ENCODE measurements at places on chromosomes 1 and 21. TPM values are rescaled to one million over a fixed set of nuclear protein-coding genes. Genes with fewer than 3 reads are reported as not detected.

Gene PRAMEF27
- total RNA-seq, result not detected

Gene TRIM46
- total RNA-seq, result 1.6 TPM

Gene RBP7
- 8.5 TPM for total RNA-seq

Gene VANGL2
- 12.7 TPM for total RNA-seq

Gene IL20
- total RNA-seq, result not detected

Gene LINGO4
- total RNA-seq, result 0.31 TPM

Gene CAMK2N1
- 39.5 TPM for total RNA-seq

Gene LRRC71
- not detected for total RNA-seq

Gene FNDC5
- 1.7 TPM for total RNA-seq

Gene OR14K1
- total RNA-seq, result not detected

Gene KCNH1
- 0.86 TPM for total RNA-seq

- DNase-seq, result no peak
Observed at GRCh38 chr1:180503280-180503862, 994 bp upstream of the ACBD6 start.

DNA sequence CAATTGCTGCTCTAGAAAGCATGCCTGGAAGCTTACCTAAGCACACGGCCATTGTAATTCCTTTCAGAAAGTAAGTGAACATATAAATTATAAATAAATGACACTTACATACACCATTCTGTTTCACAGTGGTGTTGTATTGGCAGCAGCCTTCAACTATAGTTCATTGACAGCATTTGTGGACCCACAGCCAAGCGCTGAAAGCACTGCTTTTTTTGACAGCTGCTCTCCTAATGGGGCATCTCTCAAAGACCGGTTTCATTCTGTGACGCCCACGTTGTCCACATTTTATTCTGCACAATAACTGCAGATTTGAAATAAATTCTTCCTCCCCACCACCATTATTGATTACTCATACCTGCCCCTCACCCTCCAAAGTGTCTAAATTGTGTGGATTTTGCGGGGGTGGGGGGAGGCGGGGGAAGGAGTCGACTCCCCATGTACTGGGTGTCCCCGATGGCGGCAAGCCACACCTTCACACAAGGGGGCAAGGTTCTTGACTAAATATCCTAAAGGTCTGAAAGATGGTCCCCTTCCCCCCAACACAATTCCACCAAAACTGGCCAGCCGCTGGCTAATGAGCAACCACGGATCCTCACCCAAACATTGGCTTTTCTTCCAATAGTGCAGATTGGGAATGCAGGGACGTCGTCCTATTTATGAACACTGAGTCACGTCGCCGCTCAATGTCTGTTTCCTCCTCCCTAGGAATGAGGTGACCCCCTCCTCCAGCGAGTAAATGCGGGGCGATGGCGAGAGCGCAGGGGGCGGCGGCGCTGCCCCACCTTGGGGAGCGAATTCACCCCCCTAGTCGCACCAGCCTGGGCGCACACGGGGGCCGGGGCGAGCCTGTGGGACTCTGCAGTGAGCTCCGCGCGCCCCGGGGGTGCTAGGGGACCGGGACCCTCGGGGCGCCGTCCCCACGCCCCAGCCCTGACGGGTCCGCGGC, 960 bp downstream of the RCAN1 start:
- DNase-seq, result no peak

DNA sequence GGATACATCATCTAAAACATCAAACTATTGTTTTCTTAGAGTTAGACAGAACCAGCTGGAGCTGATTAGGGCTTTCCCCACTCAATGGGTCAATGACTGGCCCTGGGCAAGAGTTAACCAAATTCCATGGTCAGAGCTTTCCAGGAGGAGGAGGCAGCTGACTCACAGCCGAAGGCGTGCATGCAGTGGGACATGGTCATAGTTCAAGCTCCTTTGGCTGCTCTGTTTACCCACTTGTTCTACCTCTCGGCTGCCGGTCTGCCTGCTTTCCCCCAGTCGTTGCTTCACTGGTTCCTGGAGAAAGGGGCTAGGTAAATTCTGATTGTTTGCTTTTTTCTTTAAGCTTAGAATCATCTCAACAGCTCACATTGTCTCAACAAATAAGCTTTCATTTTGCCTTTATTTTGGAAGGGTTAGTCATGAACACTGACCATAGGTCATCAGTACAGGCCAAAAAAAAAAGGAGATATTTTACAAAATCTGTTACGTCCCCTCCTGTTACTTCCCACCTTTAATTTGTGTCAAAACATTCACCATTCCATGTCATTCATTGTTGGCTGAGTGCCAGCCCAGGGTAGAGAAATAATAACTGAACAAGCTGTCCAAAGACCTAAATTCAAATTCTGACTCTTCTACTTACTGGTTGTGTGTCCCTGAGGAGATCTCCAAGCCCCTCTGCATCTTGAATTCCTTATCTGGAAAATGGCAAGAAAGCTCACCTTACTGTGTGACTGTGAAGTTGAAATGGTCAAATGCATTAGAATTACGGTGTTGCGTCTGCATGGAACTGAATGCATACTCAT, 12.0 kb downstream of the MAB21L3 start:
- no peak for DNase-seq

GRCh38 chr21:16079830-16080229, 350.0 kb downstream of the USP25 start:
- DNase-seq, result no peak

GRCh38 chr1:93196591-93196990, 16.1 kb downstream of the CCDC18 start:
- no peak for DNase-seq

GRCh38 chr1:17633654-17634053, 94.2 kb downstream of the ARHGEF10L start:
- DNase-seq, result no peak

DNA sequence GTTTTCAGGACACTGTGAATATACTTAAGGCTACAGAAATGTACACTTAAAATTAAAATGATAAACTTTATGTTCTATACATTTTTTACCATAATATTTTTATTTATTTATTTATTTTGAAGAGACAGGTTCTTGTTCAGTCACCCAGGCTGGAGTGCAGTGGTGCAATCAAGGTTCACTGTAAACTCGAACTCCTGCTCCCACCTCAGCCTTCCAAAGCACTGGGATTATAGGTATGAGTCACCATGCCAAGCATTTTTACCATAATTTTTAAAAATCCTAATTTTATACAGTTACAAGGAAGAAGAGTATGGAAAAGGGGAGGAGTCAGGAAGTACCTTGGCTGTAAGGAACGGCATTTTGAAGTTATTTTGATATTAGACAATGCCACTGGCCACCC, 23.6 kb upstream of the ANGPTL3 start:
- no peak for DNase-seq

GRCh38 chr1:10909697-10910680, 102.5 kb upstream of the TARDBP start:
- no peak for DNase-seq

DNA sequence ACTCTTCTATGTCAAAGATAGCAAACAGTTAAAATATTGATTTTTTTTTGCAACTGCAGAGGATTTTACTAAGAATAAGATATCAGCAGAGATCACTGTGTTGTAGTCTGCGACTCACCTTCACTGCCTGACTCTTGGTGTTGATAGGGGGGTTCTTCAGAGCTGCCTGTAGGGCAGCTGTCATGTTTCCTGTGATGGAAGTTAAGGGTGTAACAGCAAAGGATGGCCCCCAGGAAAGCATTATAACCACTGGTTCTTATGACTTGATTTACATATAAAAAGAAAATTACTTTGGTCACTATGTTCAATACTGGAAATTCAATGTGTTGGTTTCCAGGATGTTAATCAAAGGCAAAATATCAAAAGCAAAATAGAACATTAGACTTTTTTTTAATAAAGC, 2.6 kb downstream of the ARPC5 start:
- DNase-seq, result no peak
